ENCODE measurements at places on chromosomes 2 and 18. TPM values are rescaled to one million over a fixed set of nuclear protein-coding genes. Genes with fewer than 3 reads are reported as not detected.

- DNase-seq, result no peak
These were observed 110.7 kb downstream of the RND3 start for GRCh38 chr2:150376553-150377335.

Gene POTEC
- not detected for total RNA-seq

Gene CNGA3
- not detected for total RNA-seq

- DNase-seq, result no peak
These were observed 339.3 kb downstream of the HRH4 start for GRCh38 chr18:24799720-24800119.

Gene MGAT4A
- 6.2 TPM for total RNA-seq

Gene MAP4K3
- total RNA-seq, result 11.5 TPM

DNA sequence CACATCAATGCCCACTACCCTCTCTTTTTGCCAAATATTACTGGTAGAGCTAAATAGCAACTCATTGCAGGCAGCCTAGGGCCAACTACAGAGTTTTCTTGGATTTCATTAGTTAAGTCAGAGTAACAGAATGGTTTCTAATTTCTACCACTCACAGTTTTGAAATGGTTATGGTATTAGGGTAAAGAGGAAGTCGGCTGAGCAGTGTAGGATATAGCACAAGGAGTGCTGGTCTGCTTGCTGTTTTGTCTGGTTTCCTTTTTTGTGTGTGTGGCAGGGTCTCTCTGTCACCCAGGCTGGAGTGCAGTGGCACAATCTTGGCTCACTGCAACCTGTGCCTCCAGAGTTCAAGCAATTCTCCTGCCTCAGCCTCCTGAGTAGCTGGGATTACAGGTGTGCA is 289.2 kb upstream of the CCDC68 start:
- no peak for DNase-seq

Gene KIAA1328
- total RNA-seq, result 3.0 TPM

Gene POLR1B
- total RNA-seq, result 17.1 TPM

- DNase-seq, result no peak
These were observed 36.0 kb upstream of the TANK start for GRCh38 chr2:161124201-161124600.

DNA sequence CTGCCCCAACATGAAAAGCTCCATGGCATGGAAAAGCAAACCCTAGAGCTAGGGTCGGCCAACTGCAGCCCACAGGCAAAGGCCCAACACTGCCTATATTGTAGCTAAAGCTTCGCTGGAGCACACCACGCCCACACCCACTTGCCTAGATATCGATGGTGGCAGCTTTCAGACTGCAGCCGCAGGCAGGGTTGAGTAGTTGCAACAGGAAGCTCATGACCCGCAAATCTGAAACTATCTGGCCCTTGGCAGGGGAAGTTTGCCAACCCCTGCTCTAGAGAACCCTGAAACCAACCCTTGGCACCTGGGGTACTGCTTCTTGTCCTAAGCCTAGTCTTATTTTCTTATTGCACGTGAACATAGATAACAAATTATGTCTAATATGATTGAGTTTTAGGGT is 250.0 kb downstream of the SOX11 start:
- no peak for DNase-seq

- no peak for DNase-seq
These were observed 43.0 kb downstream of the G6PC2 start for GRCh38 chr2:168944065-168944464.

- no peak for DNase-seq
These were observed 590.5 kb upstream of the SLC8A1 start for GRCh38 chr2:41042343-41042742.

Gene HOXD3
- total RNA-seq, result 7.2 TPM

DNA sequence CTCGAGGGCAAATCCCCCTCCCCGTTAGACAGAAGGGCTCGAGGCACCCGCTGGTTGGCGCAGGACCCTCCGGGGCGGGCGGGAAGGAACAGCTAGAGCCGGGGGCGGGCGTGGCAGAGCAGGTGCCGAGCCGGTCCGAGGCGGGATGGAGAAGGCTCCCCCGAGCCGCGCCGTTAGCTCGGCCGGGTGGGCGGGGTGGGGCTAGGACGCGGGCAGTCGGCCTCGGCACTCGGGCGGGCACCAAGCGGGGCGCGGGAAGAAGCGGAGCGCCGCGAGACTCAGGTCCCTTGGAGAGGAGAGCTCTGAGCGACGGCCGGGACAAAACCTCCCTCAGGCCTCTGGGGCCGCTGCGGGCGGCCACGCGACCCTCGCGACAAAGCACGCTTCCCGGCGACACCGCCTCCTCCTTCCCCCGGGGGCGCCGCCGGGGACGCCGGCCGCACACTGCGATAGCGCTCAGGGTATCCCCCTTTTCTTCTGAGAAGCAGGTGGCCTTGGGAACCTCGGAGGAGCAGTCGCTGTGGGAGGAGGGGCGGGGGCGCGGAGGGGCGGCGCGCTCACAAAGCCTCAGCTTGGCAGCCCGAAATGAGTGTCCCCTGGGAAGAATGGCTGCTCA is 721 bp downstream of the FHOD3 start:
- no peak for DNase-seq

All from dermis microvascular lymphatic vessel endothelial cell (primary cell).